HT-29 (cell line): ENCODE measurements at places on chromosomes 4 and X.

GRCh38 chr4:179415037-179415846, 1973.0 kb upstream of the AGA start:
- DNase-seq, result no peak

DNA sequence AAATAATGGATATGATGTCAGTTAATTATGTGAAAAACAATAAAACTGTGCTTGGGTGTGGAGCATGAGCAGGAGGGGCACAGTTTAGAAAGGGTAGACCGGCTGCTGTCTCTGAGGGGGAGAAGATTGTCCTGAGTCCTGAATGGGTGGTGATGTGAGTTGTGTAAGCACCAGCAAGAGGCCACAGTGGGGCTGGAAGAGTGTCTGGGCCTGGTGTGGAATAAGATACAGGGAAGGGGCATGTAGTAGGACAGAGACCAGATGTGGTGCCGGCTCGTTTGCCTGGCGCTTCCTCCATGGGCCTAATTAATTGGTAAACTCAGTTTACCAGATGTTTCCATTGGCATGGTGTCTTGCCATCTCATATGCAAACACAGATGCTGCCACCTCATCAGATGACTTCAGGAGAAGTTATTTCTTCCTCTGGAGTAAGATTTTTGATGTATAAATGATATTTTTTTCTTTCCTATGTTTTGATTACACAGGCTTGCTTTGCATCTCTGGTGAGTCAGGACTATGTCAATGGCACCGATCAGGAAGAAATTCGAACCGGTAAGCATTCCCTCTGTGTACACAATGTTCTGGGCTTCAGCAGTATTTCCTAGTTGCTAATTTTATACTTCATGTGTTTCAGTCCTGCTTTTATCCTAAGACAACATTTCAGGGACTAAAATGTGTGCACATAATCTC, 5.1 kb downstream of the MED28 start:
- no peak for DNase-seq

- DNase-seq, result no peak
Measured at GRCh38 chr4:100988876-100989275, 358.4 kb downstream of the PPP3CA start.

- DNase-seq, result no peak
Measured at GRCh38 chr4:7945709-7946380, 6.2 kb upstream of the AFAP1 start.

DNA sequence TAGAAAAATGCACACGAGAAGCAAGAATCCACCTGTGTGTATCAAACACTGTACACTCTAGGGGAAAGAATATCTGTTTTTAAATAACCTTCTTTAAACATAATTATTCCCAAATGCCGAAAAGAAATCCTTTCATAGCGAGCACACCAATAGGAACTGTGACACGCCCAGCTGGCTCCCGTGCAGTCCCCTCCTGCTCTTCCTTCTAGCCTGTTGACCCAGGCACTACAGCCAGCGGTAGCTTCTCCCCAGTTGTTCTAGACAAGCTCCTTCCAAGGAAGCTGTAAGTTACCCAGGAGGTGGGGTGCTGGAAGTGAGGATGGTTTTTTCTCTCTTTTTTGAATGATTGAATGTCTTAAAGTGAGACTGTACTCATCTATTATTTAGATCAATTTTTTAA, 19.5 kb upstream of the NOCT start:
- DNase-seq, result no peak

DNA sequence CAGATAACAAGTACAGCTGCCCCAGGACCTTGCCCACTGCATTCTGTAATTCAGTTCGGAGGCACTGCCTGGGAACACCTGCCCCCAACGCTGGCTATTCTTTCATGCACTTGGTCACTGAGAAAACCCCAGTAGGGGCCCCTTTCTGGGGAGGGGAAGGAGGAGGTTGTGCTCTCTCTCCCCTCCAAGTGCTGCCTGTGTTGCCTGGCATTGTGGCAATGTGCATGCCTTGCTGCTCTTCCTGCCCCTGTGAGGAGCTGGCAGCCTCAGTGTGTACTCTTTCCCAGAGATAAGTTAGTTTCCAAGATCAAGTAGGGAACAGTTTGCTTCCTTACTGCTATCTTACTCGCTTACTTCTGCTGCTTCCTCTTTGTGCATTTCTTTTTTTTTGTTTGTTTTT, 90.8 kb downstream of the AASDH start:
- DNase-seq, result no peak

DNA sequence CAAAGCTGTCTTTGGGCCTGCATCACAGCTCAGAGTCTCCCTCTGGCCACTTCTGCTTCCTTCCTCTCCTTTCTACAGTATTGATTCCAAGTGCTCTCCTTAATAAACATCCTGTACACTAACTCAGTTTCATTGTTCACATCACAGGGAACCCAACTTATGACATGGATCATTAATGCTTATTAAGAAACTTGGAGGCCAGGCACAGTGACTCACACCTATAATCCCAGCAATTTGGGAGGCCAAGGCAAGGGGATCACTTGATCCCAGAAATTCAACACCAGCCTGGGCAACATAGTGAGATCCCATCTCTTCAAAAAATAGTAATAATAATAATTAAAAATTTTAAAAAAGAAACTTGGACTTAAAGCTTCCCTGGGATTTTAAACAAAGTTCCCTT, 89.2 kb upstream of the EFHC2 start:
- DNase-seq, result no peak

GRCh38 chr4:113335746-113336145, 286.3 kb downstream of the ANK2 start:
- DNase-seq, result no peak

DNA sequence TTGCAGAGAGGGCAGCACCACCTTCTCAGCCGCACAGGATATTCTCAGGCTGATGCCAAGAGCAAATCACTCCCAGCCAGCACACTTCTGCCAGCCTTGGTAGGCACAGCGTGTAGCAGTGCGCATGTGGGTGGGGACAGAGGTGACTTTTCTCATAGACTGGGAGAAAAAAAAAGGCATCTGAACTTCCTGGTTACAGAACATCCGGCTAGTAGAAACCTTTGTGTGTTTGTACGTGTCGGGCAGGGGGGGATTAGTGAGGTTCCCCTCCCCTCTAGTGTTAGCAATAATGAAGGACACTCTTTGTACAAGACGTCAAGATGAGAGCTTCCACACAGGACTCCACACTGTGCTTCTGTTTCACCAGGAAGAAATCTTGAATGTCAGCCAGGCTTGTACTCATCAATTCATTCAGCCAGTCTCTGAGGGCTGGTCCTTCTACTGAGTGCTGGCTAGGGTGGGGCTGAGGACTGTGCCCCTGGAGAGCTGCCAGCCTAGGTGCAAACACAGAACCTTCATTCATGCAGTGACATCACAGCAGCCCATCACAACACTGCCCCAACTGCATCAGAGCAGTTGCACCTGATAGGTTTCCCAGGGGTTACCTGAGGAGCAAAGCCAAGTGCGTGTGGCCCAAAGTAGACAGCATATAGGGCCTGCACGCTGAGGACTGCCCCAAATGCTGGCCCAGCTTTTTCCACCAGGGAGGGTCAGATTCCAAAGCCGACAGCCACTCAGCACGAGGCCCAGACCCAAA, 34.7 kb downstream of the SLC25A5 start:
- peak; percentile 93 for DNase-seq

- no peak for DNase-seq
Measured at GRCh38 chr4:63580796-63581475, 828.3 kb downstream of the TECRL start.

- no peak for DNase-seq
Measured at GRCh38 chr4:176939445-176939844, 146.7 kb upstream of the VEGFC start.

DNA sequence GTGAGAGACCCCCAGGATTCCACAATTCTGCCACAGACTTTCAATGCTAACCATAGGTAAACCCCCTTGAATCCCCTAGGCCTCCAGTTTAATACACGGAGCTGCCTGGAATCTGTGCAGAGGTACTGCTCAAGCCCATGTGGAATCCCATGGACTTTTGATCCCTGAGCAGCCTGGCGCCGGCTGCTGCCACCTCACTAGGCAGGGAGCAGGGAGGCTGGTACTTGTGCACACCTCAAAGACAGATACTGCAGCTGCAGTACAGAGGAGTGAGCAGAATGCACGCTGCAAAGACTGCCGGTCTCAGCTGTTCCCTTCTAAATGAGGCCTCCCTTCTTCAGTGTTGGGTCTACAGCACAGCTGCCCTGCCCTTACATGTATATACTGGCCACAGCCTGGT, 79.4 kb downstream of the RPS6KA6 start:
- DNase-seq, result no peak

DNA sequence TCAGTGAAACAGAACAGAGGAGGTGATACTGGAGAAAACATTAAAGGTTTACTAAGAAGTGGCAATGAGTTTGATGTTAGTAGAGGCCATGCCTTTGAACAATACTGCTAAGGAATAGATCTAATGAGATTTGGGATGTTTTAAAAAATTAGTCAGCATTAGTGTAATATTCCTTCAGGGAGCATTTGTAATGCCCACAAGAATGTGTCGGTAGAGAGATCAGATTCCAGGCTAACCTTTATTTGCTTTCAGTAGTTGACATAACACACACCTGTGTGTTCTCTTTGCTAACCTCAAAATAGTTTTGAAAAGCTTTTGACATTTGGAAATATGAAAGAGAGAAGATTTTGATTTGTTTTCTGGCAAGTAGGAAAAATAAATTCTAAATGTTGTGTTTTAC, 328.8 kb downstream of the BMPR1B start:
- peak; percentile 68 for DNase-seq

GRCh38 chr4:143411527-143412419, 75.1 kb downstream of the GAB1 start:
- no peak for DNase-seq

- DNase-seq, result no peak
Measured at GRCh38 chr4:123423819-123424218, 27.2 kb downstream of the SPRY1 start.

GRCh38 chrX:15576019-15576418, 24.7 kb downstream of the ACE2 start:
- no peak for DNase-seq

DNA sequence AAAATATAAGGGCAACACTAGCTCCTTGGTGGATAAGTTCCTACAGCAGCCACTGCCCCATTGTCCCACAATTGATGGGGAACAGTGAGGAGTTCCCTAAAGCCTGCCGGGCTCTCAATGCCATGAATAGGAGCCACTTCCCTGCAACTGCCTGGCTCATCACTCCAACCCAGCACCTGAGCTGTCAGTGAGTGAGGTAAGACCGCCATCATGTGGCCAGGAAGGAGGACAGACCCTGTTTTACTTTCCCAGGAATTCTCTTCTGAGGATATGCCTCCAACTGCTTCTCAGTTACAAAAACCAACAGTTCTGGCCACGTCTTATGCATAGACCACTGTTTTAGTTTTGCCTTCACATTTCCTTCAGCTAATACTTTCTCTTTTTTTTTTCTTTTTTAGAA, 45.5 kb downstream of the SRPX start:
- DNase-seq, result peak; percentile 48

DNA sequence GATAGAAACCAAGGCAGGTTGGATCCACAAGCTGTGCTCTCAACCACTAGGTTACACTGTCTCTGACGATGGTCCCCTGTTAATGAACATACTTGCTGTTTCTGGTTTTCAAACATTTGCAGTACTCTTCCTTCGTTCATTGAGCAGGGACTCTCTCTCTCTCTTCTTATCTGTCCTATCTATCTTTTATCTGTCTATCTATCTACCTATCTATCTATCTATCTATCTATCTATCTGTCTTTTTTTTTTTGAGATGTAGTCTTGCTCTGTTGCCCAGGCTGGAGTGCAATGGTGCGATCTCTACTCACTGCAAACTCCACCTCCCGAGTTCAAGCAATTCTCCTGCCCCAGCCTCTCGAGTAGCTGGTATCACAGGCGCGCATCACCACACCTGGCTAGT, 9.4 kb upstream of the CT47C1 start:
- no peak for DNase-seq

DNA sequence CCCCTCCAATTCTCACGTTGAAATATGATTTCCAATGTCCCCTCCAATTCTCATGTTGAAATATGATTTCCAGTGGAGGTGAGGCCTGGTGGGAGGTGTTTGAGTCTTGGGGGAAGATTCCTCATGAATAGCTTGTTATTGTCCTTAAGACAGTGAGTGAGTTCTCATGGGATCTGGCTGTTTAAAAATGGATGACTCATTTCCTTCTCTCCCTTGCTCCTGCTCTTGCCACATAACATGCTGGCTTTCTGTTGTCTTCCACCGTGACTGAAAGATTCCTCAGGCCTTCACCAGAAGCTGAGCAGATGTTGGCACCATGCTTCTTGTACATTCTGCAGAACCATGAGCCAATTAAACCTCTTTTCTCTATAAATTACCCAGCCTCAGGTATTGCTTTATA, 346.8 kb upstream of the TECRL start:
- no peak for DNase-seq

GRCh38 chrX:43878906-43879526, 3.2 kb downstream of the MAOB start:
- DNase-seq, result no peak

GRCh38 chr4:136748773-136749172, 783.5 kb downstream of the PCDH18 start:
- DNase-seq, result no peak

DNA sequence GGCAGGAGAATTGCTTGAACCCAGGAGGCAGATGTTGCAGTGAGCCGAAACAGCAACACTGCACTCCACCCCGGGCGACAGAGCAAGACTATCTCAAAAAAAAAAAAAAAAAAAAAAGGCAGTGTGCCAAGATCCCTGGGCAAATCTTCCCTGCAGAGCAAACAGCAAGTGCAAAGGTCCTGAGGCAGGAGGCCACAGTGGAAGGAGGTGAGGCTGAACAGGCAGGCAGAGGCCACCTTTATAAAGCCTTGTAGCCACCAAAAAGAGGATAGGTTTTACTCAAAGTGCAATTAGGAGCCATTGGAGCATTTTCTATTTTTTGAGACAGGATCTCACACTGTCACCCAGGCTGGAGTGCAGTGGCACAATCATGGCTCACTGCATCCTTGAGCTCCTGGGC, 45.1 kb upstream of the TLR2 start:
- DNase-seq, result no peak

GRCh38 chr4:56301181-56301996, 85.9 kb downstream of the AASDH start:
- DNase-seq, result peak; percentile 83

DNA sequence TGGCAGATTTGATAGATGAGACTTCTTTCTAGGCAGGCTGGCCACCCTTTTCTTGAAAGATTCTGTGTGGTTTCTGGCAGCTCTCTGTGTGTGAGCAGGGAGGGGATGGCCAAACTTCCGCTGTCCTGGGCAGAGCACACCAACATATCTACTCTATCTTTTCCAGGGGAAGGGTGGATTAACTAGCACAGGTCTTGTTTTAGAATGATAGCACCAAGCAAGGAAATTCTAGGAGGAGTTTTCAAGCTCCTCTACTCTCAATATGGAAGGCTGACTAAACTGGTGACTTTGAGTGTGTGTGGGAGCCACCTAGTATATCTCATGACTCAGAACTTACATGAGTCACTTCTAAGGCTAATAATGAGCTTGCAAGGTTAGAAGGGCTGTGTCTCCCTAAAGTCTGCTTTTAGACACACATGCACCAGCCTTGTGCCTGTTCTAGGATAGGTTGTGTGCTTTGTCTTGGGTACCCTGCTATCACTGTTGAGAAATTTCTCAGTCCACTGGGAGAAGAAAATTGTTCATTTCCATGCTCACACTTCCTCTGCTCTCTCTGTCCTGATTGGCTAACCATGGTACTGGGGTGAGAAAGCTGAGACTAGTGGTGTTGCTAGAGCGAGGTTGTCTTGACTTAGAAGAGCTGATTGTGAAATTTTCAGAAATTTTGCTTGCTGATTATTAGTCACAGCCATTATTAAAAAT, 72.9 kb downstream of the YIPF6 start:
- DNase-seq, result peak; percentile 46
